ENCODE measurements at places on chromosomes 1 and 21. TPM values are rescaled to one million over a fixed set of nuclear protein-coding genes. Genes with fewer than 3 reads are reported as not detected.

The KRTAP20-4 gene
- not detected for total RNA-seq

The TLCD4 gene
- total RNA-seq, result 0.25 TPM

The KAZN gene
- total RNA-seq, result 23.6 TPM

The LRRC71 gene
- total RNA-seq, result not detected

The SLC35E2B gene
- 54.8 TPM for total RNA-seq

The HHAT gene
- total RNA-seq, result 8.5 TPM

The KCND3 gene
- total RNA-seq, result 0.09 TPM

The LCE1E gene
- not detected for total RNA-seq

The L1TD1 gene
- under 0.01 TPM for total RNA-seq

The GBP5 gene
- total RNA-seq, result not detected

The WDR4 gene
- total RNA-seq, result 11.9 TPM

The CYP4X1 gene
- 3.3 TPM for total RNA-seq

The RIPPLY3 gene
- not detected for total RNA-seq

The NUDC gene
- 26.7 TPM for total RNA-seq

The ITLN2 gene
- total RNA-seq, result 3.8 TPM

The DCST2 gene
- not detected for total RNA-seq

The TBX19 gene
- not detected for total RNA-seq

The TGFB2 gene
- 13.5 TPM for total RNA-seq

The SYPL2 gene
- 1.7 TPM for total RNA-seq

The ARHGEF16 gene
- not detected for total RNA-seq

The CHODL gene
- total RNA-seq, result 5.7 TPM

The APCS gene
- not detected for total RNA-seq

The LCE1F gene
- not detected for total RNA-seq

The ATP6V1G3 gene
- total RNA-seq, result not detected

The S100A3 gene
- not detected for total RNA-seq

The GNAT2 gene
- total RNA-seq, result 0.18 TPM

The RGS4 gene
- 255 TPM for total RNA-seq

The CLIC6 gene
- total RNA-seq, result 0.18 TPM

The TM2D1 gene
- 89.8 TPM for total RNA-seq

The KIAA1614 gene
- total RNA-seq, result 9.7 TPM

The TNFSF4 gene
- 0.49 TPM for total RNA-seq

The NLRP3 gene
- total RNA-seq, result under 0.01 TPM

The RGL1 gene
- 55.1 TPM for total RNA-seq

The TMEM82 gene
- total RNA-seq, result not detected

The OR10Z1 gene
- total RNA-seq, result not detected

The TCEA3 gene
- 22.8 TPM for total RNA-seq

The FCRL4 gene
- total RNA-seq, result not detected

The CD52 gene
- not detected for total RNA-seq

The CPTP gene
- total RNA-seq, result 17.7 TPM

The ATAD3C gene
- under 0.01 TPM for total RNA-seq

The LDLRAD1 gene
- not detected for total RNA-seq

The ATG4C gene
- 25.3 TPM for total RNA-seq

The OR2L13 gene
- not detected for total RNA-seq

The OR6N1 gene
- 0.16 TPM for total RNA-seq

The ORC1 gene
- total RNA-seq, result 12.6 TPM

The ADCY10 gene
- 0.09 TPM for total RNA-seq

All from fibroblast of the aortic adventitia (primary cell).